ENCODE measurements at places on chromosomes 3 and 15.

DNA sequence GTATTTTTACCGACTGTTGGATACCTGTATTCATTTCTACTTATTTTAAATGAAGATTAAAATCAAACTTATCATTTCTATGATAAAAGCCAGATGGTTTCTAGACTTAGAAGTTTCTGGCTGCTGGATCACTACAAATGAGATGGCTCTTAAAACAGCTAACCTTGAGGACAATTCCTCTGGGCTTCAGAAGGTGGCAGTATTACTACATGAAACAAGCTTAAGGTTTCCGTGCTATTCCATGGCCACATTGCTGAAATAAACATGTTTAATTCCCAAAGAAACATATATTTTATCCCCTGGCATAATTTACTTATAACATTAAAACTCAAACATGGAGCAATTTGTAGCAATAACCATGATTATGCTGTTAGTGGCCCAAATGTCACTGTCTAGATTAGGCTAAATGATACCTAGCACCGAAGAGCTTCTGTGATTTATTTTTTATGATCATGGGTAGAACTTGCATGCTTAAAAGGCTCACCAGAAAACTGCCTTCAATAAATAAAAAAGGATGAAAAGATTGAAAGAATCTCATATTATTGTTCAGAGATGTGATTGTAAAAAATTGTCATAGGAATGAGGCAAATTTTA lies 204.0 kb upstream of the NANOGP8 start:
- no peak for DNase-seq

DNA sequence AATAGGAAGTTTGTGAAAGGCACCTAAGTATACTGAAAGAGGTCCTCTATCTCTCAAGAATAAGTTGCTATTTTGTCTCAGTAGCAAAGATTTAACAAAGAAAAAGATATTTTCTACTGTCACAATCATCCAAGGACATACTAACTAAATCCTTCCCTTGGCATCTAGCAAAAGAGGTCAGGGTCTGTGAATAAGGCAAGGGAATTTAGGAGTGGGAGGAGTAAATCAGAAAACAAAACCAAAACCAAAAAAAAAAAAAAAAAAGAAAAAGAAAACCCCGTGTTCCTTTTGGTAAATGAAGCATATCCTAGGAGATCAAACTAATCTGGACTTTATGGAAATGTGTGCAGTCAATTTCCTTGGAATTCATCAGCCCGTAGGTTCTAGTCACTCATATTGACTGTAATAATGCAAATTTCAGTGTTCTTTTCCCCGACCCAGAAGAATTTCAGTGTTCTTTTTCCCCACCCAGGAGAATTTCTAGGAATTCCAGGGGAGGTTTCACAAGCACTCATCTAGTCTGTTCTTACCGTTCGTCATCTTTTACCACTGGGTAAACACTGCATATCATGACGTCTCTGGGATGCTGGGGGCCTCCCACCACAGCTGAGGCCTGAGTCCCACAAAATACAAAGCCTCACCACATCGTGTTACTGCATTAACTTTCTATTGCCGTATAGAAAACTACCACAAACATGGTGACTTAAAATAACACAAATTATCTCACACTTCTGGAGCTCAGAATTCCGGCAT lies 113.8 kb upstream of the CCDC54 start:
- DNase-seq: no peak

DNA sequence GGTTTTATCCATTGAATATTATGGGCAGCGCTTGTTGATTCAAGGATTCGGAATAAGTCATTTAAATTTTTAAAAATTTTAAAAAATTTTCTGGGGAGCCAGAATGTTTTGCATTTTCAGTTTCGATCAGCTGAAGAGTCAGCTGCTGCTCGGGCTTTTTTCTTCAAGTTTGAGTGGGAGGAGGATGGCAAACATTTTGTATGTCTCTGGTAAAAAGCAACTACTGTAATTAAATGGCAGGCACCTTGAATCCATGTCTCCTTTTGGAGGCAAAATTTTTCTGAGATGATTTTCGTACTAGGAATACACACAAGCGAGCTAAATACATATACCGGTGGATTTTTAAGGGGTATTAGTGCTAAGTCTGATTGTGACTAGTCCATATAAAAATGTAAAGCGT lies 612 bp downstream of the C3orf38 start:
- no peak for DNase-seq

- no peak for DNase-seq
Measured at GRCh38 chr15:76059320-76060117, at the start of gene TMEM266. Gene TMEM266 (plus strand): TSS chr15:76059985. CDS start chr15:76134264, 74,279 bp downstream.

DNA sequence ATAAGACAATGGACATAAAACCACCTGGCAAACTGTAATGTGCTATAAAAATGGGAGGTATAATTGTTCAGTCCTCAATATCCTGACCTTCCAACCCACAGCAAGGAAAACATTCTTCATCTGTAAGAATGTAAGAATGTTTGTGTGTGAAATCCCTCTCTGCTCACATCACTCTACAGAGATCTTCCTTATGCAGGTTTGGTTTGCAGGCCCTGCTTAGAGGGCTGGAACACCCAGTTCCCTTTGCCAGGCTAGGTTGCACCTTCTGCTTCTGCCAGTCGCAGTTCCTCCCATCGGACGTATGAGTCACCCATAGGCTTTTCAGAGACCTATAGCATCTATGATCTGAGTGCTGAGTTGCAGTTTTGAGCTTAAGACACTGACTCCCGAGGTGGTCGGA lies 24.1 kb upstream of the MINAR1 start:
- DNase-seq: no peak

GRCh38 chr3:183385698-183386613 lies 42.5 kb downstream of the MCF2L2 start:
- peak; percentile 13 for DNase-seq

- no peak for DNase-seq
Measured at GRCh38 chr3:173911446-173911845, 513.9 kb downstream of the NLGN1 start.

- no peak for DNase-seq
Measured at GRCh38 chr3:124878561-124879336, 8.4 kb downstream of the ITGB5 start.

GRCh38 chr15:69612112-69612511 lies 159.5 kb downstream of the RPLP1 start:
- DNase-seq: no peak

DNA sequence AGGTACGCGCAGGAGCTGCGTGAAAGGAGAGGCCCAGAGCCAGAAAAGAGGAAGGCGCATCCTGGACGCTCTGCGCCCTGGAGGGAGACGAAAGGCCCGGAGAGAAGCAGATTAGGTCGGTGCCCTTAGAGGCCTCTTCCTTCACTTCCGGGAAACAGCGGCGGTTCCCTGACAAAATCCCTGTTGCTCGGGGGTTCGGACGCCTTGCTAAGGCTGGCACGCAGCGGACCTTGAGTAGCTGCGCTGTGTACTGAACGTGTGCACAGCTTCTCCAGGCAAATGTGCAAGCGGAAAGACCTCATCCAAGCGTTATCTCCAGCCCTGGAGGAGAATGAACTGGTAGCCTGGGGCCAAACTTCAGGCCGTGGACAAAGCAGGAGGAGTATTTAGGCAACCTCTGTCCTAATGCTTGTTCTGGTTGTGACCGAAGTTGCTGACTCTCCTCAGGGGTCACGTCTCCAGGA lies 3.0 kb upstream of the SOX14 start:
- no peak for DNase-seq

- no peak for DNase-seq
Measured at GRCh38 chr15:80920271-80920699, 69.3 kb downstream of the MESD start.

DNA sequence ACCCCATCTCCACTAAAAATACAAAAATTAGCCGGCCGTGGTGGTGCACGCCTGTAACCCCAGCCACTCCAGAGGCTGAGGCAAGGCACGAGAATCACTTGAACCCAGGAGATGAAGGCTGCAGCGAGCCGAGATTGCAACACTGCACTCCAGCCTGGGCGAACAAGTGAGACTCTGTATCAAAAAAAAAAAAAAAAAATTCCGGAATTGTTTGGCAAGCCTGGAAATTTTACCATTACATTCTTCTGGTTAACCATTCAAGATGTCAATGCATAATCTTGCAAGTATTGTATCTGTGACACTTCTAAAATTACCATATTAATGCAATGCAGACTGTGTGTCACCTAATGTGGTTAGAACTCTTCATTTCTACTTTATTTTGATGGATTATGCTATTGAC lies 67.0 kb downstream of the CSNK1G1 start:
- no peak for DNase-seq

GRCh38 chr3:119331661-119332060 lies 37.5 kb downstream of the ARHGAP31 start:
- DNase-seq: no peak

DNA sequence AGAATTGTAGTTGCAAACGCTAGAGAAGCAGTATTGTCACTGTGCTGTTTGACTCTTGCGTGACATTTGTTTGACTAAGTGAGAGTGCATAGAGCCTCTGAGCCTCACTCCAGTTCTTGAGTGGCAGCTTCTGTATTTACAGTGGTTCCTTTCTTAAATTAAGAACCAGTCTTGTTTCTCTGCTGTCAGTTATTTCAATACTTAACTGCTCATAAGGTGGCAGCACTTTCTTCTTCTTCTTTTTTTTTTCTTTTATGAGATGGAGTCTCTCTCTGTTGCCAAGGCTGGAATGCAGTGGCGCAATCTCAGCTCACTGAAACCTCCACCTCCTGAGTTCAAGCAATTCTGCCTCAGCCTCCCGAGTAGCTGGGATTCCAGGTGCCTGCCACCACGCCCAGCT lies 372.1 kb downstream of the LPP start:
- DNase-seq: no peak

- DNase-seq: no peak
Measured at GRCh38 chr15:69972436-69972835, 125.3 kb downstream of the TLE3 start.

DNA sequence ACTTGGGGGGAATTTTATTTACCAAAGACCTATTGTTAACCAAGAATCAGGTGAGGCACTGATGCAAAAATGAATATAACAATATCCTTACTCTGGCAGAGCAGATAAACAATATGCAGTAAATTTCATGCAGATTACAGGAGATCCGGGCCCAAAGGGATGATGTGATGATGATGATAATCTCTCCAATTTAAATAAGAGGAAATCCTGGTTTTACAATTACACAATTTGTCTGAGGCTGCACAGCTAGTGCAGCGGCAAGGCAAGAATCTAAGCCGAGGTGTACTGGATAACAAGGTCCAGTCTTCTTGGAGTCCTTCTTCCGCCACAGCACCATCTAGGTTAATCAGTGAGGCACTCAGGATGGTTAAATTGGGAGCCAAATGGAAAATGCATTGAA lies 2.4 kb upstream of the MESD start:
- DNase-seq: no peak

DNA sequence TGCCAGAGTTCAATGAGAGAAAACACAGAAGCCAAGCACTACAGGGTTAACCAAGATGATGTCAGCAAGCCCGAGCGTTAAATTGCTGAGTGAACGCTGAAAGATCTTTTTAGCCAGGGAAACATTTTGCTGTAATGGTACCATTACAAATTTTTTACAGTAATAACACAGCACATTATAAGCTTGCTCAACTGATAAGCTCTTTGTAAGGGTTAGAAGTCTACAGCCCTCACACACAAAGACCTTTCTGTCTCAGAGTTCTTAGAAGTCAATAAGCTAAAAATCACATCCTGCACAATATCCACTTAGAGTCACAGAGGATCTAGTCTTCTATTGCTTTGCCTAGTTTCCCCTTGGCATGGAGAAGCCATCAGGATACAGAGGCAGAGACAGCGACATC lies 29.9 kb downstream of the CHSY1 start:
- DNase-seq: no peak

DNA sequence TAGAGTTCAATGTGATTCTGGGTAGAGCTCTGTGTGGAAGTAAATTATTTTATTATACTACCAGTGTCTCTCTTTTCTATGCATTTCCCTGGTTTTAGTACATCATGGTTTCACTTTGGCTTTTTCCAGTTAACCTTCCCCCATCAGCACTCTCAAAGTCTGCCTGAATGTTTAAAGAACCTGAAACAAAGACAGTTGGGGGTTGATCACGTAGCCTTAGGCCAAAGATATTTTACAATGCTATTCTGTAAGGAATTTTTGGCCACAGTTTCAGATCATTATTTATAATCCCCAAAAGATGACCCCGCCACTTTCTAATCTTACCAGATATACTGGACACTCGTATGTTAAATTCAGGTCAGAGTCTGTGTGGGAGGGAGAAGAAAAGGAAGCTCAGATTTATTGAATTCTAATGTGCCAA lies 156.3 kb upstream of the TMC3 start:
- DNase-seq: no peak

DNA sequence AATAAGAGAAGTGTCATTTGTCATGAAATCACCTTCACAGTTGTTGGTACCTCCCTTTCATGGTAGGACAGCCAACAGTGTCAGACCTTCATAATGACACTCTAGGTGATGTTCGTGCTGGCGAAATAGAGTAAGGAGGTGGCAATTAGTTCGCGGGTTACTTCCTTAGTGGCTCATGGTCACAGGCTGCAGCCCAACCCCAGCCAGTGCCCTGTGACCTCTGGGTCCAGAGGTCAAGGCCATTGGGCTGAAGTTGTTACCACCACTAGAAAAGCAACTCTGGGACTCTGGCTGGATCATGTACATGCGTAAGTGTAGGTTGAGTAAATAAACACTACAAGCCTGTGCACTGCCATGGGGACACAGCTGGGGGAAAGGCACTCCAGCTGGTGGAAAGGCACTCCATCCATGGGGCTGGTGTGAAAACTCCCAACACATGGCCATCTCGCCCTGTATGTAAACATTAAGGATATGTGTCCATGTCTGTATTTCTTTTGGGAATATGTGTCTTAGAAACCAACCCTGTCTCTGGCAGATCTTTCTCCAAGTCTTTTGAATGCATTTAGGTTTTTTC lies 106.7 kb downstream of the RYK start:
- DNase-seq: no peak

DNA sequence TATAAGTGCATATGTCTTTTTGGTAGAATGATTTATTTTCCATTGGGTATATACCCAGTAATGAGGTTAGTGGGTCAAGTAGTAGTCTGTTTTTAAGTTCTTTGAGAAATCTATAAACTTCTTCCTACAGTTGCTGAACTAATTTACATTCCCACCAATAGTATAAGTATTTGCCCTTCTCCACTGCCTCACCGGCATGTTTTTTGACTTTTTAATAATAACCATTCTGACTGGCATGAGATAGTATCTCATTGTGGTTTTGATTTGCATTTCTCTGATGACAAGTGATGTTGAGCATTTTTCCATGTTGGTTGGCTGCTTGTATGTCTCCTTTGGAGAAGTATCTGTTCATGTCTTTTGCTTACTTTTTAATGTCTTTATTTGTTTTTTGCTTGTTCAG lies 94.1 kb upstream of the TP63 start:
- DNase-seq: no peak
